ENCODE measurements at places on chromosomes 1 and 21.

DNA sequence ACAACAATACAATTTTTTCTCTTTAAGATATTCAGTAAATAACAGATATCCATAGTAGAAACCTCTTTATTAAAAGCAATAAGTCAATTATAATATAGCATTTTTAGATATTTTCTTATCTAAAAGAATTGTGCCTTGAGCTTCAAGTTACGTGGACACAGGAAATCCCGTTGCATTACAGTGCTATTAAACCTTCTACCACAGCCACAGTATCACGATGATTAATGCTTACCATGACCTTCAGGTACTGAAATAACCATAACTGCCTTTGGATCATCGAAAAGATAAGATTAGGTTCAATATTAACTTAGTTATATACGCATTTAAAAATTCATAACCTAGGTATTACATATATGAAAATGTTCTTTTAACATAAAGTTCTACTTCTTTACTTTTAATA, 17.9 kb downstream of the B3GALNT2 start:
- DNase-seq: no peak

GRCh38 chr21:15730484-15731242, 881 bp downstream of the USP25 start:
- DNase-seq: peak; percentile 60

DNA sequence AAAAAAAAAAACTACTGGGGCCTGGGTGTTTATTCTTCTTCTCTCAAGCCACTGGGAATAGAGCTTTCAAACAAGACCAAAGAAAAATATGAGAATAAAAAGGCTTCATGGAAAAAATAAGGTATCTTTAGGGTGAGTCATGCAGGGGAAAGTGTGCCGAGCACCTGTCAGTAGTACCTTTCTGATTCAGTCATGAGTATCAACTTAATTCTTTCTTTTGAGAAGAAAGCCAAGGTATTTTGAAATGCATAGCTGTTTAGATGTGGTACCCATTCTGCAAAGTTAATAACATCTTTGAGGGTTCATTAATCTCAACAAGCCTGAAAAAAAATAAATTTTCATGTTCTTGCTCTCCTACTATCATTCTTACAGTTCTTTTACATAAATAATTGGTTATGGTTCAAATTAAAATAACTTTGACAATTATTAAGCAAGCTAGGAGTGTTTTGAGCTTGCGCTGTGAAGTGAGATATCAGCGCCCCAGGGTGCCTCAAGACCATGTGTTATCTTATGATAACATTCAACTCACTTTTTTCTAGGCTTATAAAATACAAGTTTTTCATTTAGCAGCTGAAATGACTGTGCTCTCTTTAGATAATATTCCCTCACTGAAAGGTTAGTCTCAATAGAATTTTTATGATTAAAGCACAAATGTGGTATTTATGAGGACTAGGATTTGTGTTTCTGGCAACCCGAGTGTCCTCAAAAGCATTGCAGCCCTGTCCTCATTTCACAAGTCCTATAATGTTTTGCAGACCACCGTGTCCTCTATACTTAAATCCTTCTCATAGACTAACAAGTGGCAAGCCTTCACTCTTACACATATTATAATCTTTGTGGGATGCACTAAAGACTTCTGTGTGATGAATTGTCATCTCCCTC, 138.6 kb downstream of the SLC44A5 start:
- no peak for DNase-seq

DNA sequence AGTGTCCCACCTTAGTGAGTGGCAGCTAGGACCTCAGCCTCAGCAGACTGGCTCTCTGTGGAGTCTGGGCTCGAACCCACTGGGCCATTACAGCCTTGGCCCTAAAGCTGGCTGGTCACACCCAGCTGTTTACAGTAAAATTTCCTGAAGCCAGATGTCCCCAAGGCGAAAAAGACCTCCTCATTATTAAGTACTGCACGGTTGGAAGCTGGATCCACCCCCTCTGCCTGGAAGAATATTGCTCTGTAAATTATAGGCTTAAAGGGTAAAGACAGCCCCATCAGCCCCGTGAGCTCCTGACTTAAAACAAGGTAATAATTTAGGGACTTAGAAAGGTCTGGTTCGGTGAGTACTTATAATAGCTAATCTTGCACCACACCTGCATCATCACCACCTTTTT, 30.3 kb upstream of the TMEM51 start:
- no peak for DNase-seq

- DNase-seq: no peak
Measured at GRCh38 chr1:80656641-80657040, 1144.1 kb upstream of the ADGRL2 start.

- DNase-seq: no peak
Measured at GRCh38 chr1:1179983-1180861, 6.5 kb downstream of the TTLL10 start.

DNA sequence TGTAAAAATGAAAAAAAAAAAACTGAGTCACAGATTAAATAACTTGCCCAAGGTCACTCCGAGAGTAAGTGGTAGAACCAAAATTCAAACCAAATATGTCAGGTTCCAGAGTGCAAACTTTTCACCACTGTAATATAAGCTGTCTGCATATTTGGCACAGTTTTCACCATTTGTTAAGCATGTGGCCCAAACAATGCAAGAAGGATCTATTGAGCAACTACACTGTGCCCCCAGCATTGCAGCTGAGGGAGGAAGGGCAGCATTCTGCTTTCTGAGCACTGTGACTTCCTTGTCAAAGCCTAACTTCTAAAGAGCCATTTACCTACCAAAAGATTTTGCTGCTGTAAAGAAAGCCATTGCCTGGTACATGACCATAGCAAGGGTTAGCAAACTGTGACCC, 133.4 kb downstream of the SYT2 start:
- DNase-seq: no peak

- DNase-seq: no peak
Measured at GRCh38 chr1:63418101-63418500, 50.7 kb downstream of the ALG6 start.

GRCh38 chr1:165573787-165574186, 30.0 kb downstream of the LRRC52 start:
- no peak for DNase-seq

DNA sequence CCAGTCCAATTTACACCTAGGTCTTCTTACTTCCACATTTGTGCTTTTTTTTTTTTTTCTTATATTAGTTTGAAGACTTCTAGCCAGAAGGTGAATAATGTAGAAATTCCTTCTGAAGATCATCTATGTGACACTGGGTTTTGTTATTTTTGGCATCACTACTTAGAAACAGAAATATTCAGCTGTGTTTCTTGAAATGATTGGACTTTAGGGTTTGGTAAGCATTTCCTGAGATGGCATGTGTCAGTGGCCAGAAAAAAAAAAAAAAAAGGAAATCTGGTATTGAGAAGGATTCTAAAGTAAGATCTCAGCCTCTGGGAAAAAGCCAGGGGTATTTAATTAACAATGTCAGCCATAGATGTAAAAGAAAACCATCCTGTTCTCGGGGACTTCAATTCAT, 43.4 kb upstream of the LRRC8C start:
- DNase-seq: no peak

GRCh38 chr1:186799689-186800054, 29.1 kb upstream of the PLA2G4A start:
- DNase-seq: no peak

DNA sequence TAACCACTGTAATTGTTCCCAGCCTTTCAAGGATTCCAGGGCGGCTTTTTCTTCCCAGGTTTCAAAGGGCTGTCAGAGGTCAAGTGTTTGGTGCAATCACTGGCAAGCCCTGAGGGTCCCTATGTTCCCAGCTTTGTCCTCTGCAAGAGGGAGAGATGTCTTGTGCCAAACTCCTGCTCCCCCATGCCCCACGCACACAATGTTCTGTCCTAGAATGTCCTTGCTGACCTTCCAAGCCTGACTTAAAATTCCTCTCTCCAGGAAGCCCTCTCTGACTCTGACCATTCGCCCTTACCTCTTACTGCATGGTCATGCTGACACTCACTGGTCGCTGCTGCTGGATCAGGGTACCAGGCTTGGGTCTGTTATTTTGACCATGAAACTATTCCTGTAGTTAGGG, 152.5 kb upstream of the KCND3 start:
- no peak for DNase-seq

- peak; percentile 42 for DNase-seq
Measured at GRCh38 chr1:110783292-110783918, 89.5 kb upstream of the CD53 start.

DNA sequence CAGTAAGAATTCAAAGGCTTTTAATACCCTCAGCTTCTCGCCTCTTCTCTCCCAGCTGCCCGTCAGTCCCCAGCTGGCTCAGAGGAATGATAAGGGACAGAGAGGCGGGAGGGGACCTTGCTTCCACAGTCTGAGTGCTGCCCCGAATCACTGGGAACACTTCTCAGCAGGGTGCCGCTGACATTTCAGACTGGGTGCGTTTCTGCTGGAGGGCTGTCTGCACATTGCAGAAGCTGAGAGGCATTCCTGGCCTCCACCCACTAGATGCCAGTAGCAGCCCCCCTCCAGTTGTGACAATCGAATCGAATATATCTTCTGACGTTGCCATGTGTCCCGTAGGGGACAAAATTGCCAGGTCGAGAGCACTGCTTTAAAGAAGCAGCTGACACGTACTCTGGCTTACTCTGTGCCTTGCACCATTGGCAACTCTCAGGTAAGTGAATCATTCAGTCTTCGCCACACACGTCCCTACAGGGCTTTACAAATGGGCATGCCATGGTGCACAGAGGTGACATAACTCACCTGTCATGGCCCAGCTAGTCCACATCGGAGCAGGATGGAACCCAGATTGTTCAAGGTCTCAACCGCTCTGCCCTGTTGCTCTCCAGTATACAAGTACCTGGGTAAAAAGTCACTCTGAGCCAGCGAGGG, 23.9 kb downstream of the CTNNBIP1 start:
- DNase-seq: no peak

DNA sequence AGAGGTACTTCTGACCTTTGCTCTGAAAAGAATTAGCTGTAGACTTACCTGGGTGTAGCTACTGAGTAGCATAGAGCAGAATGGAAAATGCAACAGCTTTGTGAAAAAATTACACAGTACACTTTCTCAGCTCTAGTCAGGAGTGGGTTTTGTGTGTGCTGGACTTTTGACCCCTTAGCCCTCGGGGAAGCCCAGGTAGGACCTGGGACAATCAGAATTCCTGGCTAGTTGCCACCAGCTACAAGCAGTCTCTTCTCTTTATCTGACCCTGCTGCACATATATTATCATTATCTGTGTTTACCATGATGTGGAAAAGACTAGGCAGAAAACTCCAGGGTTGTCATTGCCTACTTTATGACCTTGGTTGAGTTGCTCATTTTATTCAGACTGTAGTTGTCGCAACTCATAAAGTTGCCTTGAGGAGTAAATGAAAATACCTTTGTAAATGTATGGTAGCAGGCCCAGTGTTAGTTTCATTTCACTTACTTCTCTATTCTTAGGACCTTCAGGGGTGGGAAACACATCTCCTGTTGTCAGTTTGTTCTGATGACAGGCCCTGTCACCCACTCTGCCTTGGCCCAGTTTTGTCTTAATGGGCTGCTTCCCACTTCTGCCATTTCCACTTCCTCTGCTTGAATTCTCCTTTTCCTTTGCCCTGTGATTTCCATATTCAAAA, 5.4 kb downstream of the NEK7 start:
- DNase-seq: peak; percentile 28

GRCh38 chr1:87926921-87927320, 598.2 kb downstream of the LMO4 start:
- DNase-seq: no peak

- DNase-seq: no peak
Measured at GRCh38 chr1:234997896-234998741, 130.5 kb downstream of the TOMM20 start.

GRCh38 chr1:37845049-37845646, 14.2 kb downstream of the MTF1 start:
- DNase-seq: no peak

- DNase-seq: no peak
Measured at GRCh38 chr1:93358293-93358692, 12.6 kb downstream of the DR1 start.

DNA sequence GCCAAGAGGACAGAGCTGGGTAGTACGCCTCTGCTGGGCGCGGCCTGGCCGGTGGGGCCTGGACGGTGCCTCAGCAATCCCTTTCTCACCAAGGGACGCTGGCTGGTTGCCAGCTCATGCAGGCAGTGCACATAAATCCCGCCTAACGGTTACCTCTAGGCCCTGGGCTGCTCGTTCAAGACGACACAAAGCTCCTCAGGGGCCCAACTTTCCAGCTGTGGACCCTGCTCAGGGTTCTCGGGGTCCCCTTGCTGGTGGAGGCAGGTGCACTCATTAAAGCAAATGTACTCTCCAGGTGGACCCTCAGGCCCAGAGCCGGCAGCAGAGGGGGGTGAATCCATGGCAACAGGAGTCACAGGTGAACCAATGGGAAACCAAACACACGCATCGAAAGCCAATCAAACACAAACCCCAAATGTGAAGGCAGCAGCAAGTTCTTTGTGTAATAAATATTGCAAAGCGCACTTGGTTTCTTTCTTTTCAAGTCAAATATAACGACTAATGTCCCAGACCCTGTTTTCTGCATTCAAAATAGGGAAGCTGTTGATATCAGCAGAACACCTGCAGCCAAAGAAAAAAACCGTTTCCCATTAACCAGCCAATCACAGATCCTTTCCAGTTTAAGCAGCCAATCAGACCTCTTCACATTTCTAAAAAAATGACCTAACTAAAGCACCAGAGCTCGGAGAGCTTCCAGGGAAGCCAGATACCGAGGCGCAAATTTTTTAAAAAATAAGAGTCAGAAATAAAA, 26.1 kb upstream of the CLSTN1 start:
- DNase-seq: no peak

- no peak for DNase-seq
Measured at GRCh38 chr21:44335266-44336059, 3.7 kb downstream of the CFAP410 start.

- DNase-seq: no peak
Measured at GRCh38 chr1:24327486-24327885, 8.3 kb downstream of the GRHL3 start.

DNA sequence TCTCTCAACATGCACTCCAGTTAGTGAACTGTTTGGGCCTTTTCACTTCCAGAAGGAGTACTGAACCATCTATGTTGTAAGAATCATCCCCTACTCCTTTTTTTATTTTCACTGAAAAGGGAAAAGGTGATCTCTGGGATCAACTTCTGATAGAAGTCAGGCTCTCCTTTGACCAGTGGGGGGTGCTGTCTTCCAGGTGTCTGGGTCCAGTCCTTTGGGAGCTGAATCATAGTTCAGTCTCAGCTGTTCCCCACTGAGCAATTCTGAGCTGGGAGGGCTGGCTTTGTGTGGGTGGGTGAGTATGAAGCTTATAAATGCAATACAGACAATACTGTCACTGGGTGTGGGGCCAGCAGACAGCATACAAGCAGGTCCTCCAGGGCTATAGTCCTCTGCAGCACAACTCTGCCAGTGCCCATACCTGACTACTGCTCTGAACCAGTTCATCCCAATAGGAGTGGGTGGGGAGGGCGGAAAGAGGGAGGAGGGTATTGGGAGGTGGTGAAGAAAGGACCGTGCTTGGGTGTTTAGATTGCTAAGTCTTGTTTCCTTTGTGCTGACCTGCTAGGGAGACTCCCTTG, 12.5 kb upstream of the SARS1 start:
- peak; percentile 70 for DNase-seq
